H4 (cell line): ENCODE measurements at places on chromosomes 3 and 15. TPM values are rescaled to one million over a fixed set of nuclear protein-coding genes. Genes with fewer than 3 reads are reported as not detected.

GRCh38 chr3:185995352-185995751 is 57.5 kb upstream of the TRA2B start:
- DNase-seq, result no peak

DNA sequence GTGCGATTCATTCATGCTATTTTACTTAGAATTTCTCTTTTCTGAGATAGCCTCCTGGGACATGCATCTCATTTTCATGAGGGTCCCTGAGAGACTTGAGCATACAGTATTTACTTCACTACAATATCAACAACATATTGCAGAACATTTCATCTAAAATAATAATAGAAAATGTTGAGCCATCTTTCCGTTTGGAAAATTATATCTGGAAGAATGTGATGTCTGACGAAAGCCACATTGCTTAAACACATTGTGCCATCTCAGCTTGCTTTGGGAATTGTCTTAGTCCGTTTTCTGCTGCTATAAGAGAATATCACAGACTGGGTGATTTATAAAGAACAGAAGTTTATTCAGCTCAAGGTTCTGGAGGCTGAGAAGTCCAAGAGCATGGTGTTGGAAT is 55.5 kb downstream of the DPH6 start:
- no peak for DNase-seq

DNA sequence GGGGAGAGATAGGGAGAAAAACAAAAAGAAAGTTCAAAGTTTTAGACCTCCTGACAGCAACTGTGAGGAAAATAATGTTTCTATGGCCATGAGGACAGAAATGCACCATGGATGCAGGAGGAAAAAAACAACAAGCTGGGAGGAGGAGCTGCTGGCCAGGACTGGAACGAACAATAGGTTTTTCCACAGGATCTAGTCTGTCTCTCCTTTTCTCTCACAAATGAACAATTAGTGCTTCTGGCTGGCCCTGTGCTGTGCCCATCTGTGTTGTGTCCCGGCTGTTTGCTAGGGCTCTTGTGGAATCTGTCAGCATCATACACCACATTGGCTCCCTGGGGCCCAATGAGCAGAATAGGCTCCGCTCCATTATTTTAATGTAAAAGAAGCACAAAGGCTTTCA is 15.2 kb downstream of the GK5 start:
- no peak for DNase-seq

GRCh38 chr15:83365370-83365938 is 81.0 kb upstream of the BNC1 start:
- DNase-seq, result peak; percentile 35

GRCh38 chr3:113664523-113665094 is 31.8 kb downstream of the USF3 start:
- DNase-seq, result no peak

GRCh38 chr3:122067214-122067550 is 12.0 kb downstream of the CD86 start:
- DNase-seq, result no peak

Gene GABRR3
- not detected in 2 replicates for total RNA-seq
